Stimulated activated CD8-positive, alpha-beta memory T cell treated with anti-CD3 and anti-CD28 coated beads, Interleukin-15, amount 100 ng/mL, for 24 hours (primary cell): ENCODE measurements at places on chromosomes 2 and 18.

GRCh38 chr2:227822416-227823003 lies 8.9 kb downstream of the CCL20 start:
- DNase-seq = no peak

DNA sequence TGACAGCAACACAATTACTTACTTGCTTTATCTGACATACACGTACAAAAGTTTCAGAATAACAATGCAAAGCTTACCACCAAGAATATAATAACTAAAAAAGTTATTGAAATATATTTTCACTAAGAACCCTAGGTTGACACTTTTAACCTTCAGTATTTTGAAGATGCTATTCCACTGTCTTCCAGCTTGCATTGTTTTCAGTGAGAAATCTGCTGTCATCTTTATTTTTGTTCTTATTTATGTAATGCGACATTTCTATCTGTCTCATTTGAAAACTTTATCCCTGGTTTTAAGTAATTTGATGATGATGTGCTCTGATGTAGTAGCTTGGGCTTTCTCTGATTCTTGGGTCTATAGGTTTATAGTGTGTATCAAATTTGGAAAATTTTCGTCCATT lies 165.0 kb upstream of the SMIM21 start:
- DNase-seq = no peak

DNA sequence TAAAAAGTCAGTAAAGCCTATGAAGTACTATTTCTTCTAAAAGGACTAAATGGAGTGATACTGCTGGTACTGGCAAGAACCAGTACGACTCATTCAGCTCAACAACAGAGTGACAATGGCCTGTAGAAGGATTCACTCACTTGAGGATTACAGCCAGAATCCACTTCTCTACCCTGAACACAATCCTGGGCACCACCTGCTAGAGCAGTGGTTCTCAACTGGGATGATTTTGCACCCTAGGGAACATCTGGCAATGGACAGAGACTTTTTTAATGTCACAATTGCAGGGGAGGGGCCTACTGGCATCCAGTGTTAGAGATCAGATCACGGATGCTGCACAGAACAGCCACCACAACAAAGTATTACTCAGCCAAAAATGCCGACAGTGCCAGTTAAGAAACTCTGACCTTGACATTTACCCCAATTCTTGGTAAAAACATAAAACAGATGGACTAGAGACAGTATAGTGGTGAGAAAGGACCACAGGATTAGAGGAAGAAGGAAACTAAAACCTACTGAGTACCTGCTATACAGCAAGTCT lies 5.0 kb downstream of the SPIRE1 start:
- DNase-seq = no peak

DNA sequence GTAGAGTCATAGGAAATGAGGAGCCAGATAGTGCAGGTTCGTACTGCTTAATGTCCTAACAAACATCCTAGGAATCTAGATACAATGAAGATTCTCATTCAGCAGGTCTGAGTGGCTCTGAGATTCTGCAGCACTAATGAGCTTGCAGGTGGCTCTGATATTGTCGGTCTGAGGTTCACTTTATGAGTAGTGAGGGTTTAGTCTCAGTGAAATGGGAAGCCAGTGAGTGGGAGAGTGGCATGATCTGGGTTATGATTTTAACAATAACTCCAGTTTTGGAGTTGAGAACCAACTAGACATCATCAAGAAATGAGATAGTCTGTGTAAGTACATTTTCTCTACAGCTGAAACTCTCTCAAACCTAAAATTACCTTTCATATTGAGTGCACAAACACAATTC lies 166.8 kb upstream of the SP5 start:
- no peak for DNase-seq

GRCh38 chr2:219507581-219508443 lies 6.5 kb upstream of the ASIC4 start:
- no peak for DNase-seq

- DNase-seq = no peak
Measured at GRCh38 chr2:58609326-58609725, 368.2 kb upstream of the FANCL start.

GRCh38 chr2:102523651-102524050 lies 50.6 kb downstream of the SLC9A4 start:
- DNase-seq = no peak

- DNase-seq = no peak
Measured at GRCh38 chr2:191696001-191696400, 18.1 kb downstream of the NABP1 start.

DNA sequence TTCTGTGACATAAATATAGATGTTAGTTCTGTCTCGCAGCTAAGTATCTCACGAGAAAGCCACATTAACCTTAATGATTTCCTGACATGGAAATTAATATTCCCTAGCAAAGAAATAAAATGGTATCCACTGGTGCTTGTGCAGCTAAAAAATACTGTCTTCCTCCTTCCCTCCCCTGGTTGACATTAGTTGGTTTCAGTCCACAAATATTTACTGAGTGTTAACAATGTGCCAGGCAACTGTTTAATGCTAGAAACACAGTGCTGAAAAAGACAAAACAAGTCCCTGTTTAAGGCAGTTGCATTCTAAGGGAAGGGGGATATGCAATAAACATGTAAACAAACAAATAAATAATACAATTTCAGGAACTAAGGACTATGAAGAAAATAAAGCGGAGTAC lies 44.2 kb upstream of the VPS54 start:
- no peak for DNase-seq

DNA sequence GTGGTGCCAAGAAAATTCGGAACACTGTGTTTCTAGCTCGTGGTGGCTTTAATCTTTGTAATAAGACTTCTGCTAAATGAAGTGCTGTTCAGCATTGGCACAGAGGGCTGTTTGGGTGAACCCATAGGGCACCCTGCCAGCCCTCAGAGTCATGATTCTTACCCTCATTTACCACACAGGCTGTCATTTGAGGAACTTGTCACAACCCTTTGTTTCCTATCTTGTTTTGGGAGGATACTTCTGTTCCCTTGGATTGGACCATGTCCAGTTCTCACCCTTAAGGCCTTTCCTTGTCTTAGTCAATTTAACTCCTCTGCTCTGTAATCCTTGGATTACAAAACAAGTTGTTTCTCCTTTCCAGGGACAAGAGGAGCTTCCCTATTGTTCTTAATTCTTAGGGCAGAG lies 225.7 kb downstream of the MTX2 start:
- no peak for DNase-seq

GRCh38 chr2:75560768-75561565 lies at the start of gene EVA1A:
Gene EVA1A (minus strand): TSS chr2:75560939. CDS start chr2:75518140, 42,799 bp downstream.
- no peak for DNase-seq

DNA sequence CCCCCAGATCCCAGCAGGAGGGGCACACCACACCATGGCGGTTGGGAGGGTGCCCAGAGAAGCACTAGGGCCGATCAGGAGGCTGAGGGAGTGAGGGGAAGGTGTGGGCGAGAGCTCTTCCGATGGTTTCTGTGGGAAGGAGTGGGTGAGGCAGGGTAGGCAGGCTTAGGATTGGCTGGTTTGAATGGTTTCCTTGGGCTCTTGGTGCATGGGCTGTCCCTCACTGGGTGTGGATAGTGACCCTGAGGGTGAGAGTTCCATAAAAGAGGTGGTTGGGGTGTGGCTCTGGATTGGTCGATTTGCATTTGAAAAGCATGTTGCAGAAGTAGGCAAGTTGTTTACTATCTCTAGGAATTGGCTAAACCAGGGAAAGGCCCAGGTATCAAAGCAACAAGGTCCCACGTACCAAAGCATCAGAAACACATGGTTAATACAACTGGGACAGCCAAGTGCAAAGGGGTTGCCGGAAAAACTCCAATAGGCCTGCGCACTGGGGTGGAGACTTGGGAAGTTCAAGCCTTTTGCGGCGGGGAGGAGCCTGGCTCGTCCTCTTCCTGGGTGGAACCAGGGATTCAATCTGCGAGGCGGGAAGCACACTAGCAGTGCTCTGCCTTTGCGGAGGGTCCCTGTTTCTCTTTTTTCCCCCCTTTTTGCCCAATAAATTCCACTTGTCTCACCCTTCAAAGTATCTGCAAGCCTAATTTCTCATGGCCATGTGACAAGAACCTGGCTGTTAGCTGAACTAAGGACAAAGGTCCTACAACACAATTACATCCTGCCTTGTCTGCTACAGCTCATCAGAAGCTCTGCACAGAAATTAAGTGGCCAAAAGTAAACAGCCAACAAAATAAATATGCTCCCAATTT lies 43.2 kb downstream of the IL1R2 start:
- DNase-seq = no peak

DNA sequence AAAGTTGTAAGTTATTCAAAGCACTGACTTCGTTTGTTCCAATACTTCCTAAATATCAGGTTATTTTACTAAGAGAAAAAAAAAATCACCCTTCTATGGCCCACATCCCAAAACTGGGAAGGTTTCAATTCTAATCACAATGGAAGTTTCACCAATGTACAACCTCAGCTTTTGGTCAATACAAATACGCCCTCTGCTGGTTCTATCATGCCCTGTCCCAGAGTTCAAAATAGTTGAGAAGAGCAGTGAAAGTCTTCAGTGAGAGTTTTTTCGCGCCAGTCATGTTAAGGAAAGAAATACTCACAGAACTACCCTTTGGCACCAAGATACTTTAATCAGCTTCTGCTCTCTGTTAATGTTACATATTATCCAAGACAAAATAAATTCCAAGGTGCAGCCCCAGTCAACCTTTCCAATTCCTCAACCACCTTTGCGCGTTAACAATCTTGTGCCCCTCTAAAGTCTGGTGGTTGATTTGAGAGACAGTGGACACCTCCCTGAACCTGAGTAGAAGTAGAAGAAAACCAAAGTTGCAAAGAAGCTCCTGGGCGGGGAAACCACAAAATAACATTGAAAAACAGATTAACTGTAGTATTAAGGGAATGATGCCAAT lies 59.9 kb downstream of the SUMO1 start:
- no peak for DNase-seq

- no peak for DNase-seq
Measured at GRCh38 chr2:174053355-174054151, 88.4 kb upstream of the SP3 start.

DNA sequence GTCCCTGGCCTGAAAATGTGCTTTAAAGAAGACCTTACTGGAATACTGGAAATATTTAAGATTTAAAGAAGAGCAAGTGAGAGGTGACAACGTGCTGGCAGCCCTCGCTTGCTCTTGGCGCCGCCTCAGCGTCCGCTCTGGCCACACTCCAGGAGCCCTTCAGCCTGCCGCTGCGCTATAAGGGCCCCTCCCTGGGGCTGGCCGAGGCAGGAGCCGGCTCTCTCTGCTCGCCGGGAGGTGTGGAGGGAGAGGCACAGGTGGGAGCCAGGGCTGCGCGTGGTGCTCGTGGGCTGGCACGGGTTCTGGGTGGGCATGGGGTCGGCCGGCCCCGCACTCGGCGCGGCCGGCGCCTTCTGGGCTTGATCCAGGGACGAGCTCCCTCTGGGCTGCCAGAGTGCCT lies 2.9 kb upstream of the COQ10B start:
- no peak for DNase-seq

GRCh38 chr18:11074889-11075288 lies 74.5 kb downstream of the PIEZO2 start:
- DNase-seq = no peak

- DNase-seq = no peak
Measured at GRCh38 chr2:38578832-38579231, 23.9 kb downstream of the HNRNPLL start.

- no peak for DNase-seq
Measured at GRCh38 chr2:165214093-165214492, 10.2 kb upstream of the SCN3A start.

GRCh38 chr18:45197526-45197970 lies 417.7 kb upstream of the SLC14A2 start:
- no peak for DNase-seq

DNA sequence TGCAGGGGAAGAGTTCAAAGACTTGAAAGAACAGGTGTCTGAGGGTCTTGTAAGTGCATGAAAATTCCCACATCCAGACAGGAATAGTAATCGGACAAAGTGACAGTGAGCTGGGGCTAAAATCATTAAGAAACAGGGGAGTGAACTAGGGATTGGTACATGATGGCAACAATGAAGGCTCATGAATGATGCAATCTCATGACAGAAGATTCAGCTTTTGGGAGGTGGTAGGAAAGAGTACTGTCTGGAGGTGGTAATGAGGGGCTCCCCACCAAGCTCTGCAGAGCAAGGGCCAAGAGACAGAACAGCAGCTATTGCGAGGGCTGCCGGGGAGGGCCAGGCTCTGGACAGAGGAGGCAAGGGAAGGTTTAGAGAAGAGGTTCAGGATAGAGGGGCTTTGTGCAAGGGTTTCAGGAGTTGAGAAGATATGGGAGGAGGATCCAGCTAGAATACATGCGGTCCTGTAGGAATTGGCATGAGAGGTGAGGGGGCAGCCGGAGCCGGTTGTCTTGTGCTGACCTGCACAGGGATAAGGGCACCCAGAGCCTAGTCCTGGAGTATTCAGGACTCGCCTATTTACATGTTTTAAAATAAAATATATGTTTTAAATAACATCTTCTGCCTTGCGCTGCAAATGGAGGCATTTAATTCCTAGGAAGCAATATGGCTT lies 31.4 kb downstream of the MAP3K20 start:
- no peak for DNase-seq

GRCh38 chr2:107358362-107358761 lies 468.3 kb upstream of the RGPD4 start:
- DNase-seq = no peak

DNA sequence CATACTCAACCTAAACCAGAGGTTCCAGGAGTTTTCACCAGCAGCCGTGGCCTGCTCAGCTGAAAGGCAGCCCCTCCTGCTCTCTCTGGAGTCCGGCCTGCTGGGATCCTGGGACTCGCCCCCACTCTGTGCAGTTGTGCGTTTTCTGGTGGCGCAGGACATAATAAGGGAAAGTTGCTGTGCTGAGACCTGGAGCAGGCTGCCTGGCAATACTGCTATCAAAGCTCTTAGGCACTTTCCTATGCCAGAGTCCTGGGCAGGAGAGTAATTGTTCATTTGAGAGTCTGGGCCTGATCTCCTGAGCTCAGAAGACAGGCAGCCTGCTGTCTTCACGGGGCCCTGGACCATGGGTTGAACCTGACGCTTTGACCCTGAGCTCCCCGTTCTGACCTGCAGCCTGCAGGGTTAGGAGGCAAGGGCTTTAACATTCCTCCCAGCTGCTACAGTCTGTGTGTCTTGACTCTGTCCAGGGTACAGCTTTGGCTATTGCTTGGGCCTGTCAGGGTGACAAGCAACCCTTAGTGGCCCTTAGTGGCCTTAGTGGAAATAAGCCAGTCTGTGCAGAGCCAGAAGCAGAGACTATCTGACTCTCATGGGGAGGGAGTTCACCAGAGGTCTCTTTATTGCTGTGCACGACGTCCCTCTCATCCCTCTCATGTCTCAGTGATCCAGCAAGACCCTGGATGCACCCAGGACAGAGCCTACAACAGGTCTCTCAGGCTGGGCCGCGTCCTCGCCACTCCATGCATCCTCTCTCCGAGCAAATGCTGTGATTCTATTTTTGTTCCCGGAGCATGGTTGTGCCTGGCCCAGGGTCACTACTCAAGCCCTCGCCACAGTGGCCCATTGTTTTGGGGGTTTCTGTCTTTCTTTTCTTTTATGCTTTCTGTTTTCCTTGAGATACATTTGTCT lies 60.6 kb downstream of the ACKR3 start:
- no peak for DNase-seq

GRCh38 chr18:32040936-32041335 lies 22.3 kb downstream of the RNF125 start:
- no peak for DNase-seq

GRCh38 chr2:19357402-19358241 lies 801 bp downstream of the OSR1 start:
- DNase-seq = no peak

GRCh38 chr2:191014653-191015020 lies 666 bp upstream of the STAT1 start:
- DNase-seq = no peak

- no peak for DNase-seq
Measured at GRCh38 chr2:177721818-177722567, 329.4 kb downstream of the AGPS start.
